ENCODE measurements at places on chromosomes 7 and 10.

- DNase-seq: no peak
Measured at GRCh38 chr7:143355450-143356385, 6.8 kb downstream of the FAM131B start.

- DNase-seq: no peak
Measured at GRCh38 chr7:94261067-94261466, 133.6 kb upstream of the COL1A2 start.

GRCh38 chr10:56763090-56763489 is 402.0 kb upstream of the ZWINT start:
- DNase-seq: no peak

GRCh38 chr7:10257438-10257837 is 716.2 kb upstream of the PHF14 start:
- DNase-seq: no peak

- DNase-seq: no peak
Measured at GRCh38 chr7:91912494-91912893, 28.2 kb upstream of the AKAP9 start.

DNA sequence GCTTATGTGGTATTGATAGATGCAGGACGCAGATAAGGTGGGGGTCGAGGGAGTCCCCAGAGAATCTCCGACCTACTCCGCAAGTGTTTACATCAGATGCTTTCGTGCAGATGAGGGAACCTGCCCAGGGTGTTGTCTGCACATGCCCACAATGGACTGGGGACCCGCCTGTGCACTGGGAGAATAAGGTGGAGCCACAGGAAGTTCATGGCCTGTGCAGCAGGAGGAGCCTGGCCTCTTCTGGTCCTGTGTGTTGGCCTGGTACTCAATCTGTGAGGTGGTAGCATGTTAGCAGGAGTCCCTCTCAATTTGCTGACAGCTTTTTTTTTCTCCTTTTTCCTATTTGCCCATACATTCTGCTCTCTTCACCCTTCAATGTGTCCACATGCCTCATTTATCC is 54.1 kb upstream of the AKR1C1 start:
- DNase-seq: no peak

DNA sequence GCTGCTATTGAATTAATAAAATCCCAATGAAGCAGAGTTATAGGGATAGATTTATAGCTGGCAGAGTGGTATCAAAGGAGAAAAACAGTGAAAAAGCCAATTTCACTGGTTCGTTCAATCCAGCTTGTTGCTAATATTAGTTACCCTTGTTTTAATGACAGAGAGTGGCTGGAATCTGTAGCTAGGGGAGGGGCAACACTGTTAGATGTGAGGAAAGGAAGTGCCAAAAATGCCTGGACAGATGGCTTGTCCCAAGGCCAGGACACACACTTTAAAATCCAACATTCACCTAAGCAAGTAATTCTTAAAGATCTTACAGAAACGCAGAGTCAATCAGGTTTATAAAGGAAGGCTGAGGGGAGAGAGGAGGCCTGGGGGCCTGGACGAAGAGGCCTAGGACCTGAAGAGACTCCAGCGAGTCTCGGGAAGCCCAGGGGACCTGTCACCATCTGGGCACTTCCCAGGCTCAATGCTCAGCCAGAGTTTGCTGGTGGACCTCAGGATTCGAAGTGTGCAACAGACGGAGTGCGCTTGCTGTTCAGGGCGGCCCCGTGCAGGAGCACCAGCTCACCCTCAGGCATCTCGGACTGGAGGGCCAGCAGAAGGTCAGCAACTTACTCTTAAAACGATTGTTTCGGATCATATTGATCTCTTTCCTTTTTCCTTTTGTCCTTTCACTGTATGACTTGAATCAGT is 36.7 kb downstream of the TMEM248 start:
- DNase-seq: no peak

- DNase-seq: no peak
Measured at GRCh38 chr7:93006480-93007095, 111.2 kb downstream of the SAMD9 start.

DNA sequence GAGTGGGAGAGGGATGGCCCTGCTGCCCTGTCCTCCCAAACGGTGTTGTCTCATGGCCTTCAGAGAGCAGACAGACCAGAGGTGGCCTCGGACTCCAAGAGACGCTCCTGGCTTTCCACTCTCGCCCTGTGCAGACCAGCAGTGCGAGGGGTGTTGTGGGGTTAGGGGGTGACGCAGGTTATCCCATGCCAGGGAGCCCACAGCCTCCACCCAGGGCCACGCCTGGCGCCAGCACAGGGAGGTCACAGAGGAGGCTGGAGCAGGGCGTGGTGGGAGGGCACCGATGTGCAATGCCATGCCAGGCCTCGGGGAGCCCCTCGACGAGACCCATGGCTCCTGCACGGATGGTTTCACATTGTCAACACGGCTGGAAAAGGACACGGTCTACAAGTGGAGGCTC is 52.1 kb downstream of the INPP5A start:
- no peak for DNase-seq

All from activated CD4-positive, alpha-beta T cell treated with anti-CD3 and anti-CD28 coated beads, Interleukin-10, Interleukin-2, amounts not matched to agents 100 ng/mL and 50 ng/mL, durations not matched to agents 16 hours and 8 hours (primary cell).